ENCODE measurements at places on chromosomes 13 and 19.

DNA sequence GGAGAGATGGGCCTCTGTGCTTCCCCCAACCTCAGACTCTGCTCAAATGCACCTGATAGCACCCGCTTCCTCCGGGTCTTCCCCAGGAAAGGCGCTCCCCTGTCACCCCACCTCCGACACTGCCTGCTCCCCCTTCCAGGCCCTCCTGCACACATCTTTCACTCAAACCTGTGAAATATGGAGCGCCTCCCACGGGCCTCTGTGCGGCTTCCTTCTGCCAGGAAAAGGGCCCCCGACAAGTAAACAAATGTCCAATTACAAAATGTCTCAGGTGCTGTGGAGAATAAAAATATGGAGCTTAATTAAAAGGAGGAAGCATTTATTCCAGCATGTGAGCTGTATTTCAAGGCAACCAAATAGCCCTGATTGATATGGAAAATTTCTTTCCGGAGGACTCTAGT lies 15.6 kb upstream of the CCNE1 start:
- no peak for DNase-seq

GRCh38 chr19:4556597-4557127 lies 2.8 kb downstream of the SEMA6B start:
- DNase-seq: no peak

DNA sequence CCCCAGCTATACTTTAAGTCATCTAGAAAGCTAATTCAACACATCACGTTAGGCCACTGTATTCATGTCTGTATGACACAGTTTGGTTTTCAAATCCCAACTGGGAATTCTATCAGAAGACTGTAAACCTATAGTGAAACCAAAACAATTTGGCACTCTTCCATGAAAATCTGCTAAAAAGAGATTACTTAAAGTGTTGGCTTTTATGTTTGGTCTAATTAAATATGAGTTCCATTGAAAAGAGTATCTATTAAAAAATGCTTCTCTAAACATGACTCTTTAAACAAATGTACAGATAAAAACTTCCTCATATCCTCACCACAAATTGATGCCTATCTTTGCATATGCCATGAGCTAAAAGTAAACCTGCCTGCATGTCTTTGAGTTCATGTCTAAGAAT lies 25.4 kb downstream of the PCDH9 start:
- no peak for DNase-seq

- DNase-seq: no peak
These were observed 74.0 kb upstream of the POMP start for GRCh38 chr13:28584873-28585381.

DNA sequence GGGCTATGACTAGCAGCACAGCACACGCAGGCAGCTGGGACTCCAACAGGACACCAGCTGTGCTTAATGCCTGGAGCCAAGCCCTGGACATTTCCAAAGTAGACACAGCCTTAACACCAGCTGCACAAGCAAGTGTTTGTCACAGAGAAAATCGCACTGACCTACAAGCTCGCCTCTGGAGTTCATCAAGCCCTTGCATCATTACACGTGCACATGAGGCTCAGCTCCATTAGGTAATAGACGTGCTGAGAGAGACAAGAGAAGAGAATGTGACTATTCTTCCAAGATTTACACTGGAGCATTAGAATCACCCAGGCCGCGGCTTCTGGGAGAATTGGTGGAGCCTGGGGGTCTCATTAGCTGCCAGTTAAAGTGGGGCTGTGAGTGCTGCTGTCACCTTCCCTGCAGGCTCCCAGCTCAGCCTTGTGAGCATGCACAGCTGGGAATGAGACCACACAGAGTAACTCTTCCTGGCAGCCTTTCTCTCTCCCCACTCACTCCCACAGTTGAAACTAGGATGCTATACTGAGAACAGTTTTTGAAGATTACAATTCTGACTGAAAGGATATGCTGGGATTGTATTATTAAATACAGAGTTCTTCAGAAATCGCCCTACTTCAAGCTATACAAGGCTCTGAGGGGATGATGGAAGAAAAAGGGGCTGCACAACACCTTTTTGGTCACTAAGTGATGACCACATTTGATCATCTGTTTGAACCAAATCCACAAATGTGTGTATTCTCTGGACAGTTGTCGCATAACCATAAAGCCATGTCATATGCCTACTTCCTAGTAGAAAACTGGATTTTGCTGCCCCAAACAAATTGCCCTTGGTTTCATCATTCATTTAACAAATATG lies 10.5 kb downstream of the STOML3 start:
- no peak for DNase-seq

DNA sequence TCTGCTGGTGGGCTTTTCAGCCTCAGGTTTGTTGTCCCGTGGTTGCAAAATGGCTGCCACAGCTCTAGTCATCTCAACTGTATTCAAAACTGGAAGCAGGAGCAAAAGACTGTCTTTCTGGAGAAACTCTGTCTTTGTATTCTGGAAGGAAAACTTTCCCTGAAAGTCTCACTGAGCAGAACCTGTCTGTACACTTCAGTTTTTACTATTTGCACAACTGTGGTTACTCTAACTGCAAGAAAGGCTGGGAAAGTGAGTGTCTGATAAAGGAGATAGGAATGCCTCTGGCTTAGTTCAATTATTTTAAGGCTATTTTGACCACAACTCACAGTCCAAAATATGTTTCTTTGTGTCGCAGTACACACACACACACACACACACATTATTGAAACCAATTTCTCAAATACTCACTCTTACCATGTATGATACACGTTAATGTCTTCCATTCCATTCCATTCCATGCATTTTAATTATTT lies 49.7 kb upstream of the EHD2 start:
- DNase-seq: peak; percentile 83

GRCh38 chr13:79451500-79451962 lies 29.4 kb upstream of the NDFIP2 start:
- DNase-seq: no peak

DNA sequence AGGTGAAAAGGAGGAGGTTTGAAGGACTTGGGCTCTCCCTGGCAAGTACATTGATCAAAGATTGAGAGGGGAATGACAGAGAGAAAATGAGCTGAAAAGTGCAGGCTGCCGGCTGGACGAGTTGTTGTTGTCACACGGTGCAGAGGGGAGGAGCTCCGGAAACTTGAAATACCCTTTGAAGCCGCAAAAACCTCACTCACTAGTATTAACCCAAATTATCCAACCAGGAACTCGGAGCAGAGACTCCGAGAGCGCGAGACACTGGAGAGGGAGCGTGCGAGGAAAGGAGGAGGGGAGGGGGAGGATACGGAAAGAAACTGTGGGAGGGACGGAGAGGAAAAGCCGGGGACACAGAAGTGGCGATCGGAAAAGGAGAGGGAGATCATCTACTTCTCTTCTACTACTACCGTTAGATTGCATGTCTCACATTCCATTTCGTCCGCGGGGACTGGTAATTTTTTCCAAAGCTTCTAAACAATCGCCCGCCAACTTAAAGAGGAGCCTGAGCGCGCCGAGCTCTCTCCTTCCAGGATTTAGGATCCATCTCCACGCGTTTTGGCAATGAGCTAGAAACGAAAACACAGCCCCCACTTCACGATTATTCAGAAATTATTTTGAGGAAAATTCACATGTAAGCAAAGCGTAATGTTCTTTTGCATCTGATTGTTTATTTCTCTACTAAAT lies at the start of gene DACH1:
Gene DACH1 (minus strand): TSS at position 74 of the 684 bp plus-strand sequence.
- no peak for DNase-seq
